ENCODE measurements at places on chromosomes 3 and 15.

GRCh38 chr15:52344592-52344991, 49.0 kb upstream of the MYO5C start:
- DNase-seq = no peak

DNA sequence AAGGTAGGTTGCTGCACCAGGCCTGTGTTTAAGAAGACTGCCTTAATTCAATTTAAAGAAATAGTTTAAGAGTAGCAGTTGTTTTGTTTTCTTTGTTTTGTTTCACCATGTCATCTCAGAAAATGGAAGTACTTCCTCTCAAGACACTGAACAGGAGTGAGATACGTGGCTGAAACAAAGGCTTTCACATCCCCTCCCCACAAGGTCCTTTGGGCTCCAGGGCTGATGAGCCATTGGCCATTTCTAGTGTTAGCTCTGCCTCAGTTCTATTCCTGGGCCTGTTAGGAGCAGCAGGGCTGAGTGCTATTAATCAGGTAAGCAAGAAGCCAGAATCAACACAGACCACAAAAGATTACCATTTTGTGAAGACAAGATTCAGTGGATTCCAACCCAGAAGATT, 132.8 kb downstream of the KCNAB1 start:
- no peak for DNase-seq

DNA sequence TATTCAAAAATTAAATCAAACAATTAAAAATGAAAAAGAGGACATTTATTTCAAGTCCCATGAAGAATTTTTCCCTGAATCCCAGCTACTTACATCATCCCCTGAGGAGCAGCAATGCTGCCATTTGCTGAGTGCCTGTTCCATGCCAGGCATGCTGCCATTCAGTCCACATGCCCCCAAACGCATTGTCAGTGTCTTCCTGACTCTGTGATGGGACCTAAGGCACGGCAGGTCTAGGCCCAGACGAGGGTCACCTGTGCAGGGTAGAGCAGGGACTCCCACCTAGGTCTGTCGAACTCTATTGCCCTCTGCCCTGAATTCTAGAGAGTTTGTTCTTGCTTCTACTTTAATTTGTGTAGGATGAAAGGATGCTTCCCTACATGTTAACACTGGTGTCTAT, 7.0 kb downstream of the PSTPIP1 start:
- no peak for DNase-seq

- DNase-seq = no peak
Observed at GRCh38 chr3:154729741-154730140, 299.8 kb upstream of the GPR149 start.

DNA sequence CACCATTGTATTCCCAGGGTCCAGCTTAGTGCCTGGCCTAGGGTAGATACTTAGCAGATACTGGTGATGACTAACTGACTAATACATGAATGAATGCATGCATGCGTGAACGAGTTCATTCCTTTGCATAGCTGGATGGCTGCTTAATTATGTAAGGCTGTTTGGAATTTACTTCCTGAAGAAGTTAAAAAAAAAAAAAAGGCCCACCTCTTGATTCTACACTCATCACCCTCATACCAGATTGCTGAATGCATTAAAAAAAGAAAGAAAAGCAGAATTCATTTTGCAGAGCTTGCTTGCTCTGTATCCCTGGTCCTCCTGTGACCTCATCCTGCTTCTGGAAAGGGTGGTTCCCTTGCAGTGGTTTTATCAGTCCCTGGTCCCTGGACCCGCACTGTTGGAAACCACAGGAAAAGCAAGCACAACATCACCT, 277.6 kb upstream of the CFAP20DC start:
- DNase-seq = no peak

DNA sequence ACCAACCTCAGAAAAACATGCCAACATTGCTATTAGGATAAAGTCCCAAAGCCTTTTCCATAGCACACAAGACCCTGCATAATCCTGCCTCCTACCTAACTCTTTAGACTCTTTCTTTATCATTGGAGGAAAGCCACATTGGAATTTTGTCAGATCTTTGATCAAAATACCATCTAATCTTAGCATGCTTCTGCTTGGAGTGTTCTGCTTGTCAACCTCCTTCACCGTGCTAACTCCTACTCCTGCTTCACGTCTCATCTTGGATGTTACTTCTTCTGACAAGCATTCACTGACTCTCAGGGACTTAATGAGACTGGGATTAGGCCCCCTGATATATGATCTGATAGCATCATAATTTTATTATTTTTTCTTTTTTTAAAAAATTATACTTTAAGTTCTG, 7.4 kb upstream of the GLCE start:
- DNase-seq = no peak

- DNase-seq = no peak
Observed at GRCh38 chr15:81893182-81893835, 152.5 kb downstream of the MEX3B start.

- DNase-seq = peak; percentile 56
Observed at GRCh38 chr3:30221619-30222018, 384.8 kb upstream of the TGFBR2 start.

- DNase-seq = no peak
Observed at GRCh38 chr3:117531078-117531767, 821.6 kb downstream of the TUSC7 start.

DNA sequence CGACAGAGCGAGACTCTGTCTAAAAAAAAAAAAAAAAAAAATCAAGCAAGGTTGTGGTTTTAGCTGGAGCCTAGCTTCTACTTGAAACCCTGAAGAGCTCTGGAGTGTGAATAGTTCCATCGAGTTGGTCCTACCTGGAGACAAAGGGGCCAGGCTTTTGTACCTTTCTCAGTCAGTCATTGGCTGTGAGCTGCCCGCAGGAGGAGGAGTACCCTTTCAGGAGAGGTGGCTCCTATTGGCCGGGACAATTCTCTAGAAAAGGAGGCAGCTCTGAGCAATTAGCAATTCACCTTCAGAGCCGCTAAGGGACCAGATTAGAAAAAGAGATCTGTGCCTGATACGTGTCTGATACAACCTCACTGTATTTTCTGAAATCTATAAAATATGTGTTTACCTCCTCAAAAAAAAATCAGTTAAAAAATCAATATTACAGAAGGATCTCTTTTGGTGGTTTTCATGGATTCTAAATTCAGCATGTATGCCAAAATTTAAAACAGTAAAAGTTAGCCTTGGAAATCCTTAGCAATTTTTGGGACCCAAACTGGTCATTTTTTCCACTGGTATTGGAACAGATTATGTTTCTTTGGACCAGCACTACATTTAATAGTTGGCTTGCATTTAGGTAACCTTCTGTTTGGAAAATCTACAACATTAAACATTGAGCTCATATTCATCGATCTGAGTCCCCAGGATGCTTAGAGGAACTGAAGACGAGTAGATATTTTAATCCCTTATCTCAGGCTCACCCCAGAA, 29.7 kb upstream of the PDCD6IP start:
- DNase-seq = no peak

DNA sequence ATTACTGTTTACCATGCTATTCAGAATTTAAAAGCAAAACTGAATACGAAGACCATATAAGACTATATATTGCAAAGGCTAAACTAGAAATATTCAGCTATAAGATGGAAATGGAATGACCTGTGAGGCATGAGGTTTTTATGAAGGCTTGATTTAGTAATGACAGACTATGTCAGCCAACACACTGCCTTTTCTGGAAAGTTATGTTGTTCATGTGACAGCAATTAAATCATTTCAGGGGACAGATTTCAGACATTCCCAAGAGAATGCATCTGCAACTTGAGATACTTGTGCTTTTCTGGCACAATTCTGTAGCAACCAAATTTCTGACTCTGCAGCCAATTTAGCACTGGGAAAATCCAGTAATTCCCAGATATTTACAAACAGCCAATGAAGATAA, 8.6 kb upstream of the GATM start:
- DNase-seq = no peak

GRCh38 chr3:46348823-46349482, 5.0 kb upstream of the CCR2 start:
- no peak for DNase-seq

- peak; percentile 35 for DNase-seq
Observed at GRCh38 chr3:152104847-152105415, 163.8 kb upstream of the MBNL1 start.

- no peak for DNase-seq
Observed at GRCh38 chr3:131553495-131554247, 50.9 kb upstream of the MRPL3 start.

DNA sequence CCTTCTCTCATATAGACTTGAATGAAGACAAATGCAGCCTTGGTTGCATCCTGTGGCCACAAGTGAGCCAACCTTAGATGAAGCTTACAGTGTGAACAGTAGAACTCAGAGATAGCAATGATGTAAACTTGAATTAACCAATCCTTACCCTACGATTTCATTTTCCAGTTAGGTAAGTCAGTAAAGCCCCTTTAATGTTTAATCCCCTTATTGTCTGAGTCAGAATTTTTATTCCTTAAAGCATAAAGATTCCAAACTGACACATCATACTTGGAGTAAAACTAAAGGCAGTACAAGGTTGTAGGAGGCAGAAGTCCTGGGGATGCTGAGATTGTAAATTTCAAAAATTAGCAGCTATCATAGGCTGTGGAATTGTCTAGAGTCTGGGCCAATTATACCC, 507.8 kb upstream of the DPH6 start:
- DNase-seq = no peak

- no peak for DNase-seq
Observed at GRCh38 chr3:34374521-34374920, 576.1 kb downstream of the PDCD6IP start.

- DNase-seq = no peak
Observed at GRCh38 chr3:122395582-122395981, 11.6 kb downstream of the FAM162A start.

GRCh38 chr15:92843326-92843725, 56.8 kb upstream of the CHD2 start:
- no peak for DNase-seq

GRCh38 chr15:51750792-51751696, at the start of gene TMOD2:
TSS of gene TMOD2 (plus strand) at chr15:51751597. CDS start at chr15:51766442, 14,845 bp downstream.
- DNase-seq = peak; percentile 34

DNA sequence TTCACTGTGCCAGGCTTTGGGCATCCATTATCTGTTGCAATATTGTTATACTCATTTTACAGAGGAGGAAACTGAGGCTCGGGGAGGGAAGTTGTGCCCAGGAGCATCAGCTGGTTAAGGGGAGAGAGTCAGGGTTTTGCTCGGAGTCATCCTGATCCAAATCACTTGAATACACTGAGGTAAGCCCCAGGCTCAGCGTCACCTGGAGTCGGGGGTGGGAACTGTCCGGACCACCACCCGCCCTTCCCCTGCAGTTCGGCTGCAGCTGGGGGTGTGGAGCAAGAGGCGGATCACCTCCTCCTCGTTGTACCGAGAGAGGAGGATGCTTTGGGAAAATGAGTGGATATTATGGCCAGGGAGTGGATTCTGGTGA, 646 bp downstream of the HRH1 start:
- DNase-seq = no peak

- no peak for DNase-seq
Observed at GRCh38 chr3:122962149-122962548, 65.4 kb downstream of the SEMA5B start.

DNA sequence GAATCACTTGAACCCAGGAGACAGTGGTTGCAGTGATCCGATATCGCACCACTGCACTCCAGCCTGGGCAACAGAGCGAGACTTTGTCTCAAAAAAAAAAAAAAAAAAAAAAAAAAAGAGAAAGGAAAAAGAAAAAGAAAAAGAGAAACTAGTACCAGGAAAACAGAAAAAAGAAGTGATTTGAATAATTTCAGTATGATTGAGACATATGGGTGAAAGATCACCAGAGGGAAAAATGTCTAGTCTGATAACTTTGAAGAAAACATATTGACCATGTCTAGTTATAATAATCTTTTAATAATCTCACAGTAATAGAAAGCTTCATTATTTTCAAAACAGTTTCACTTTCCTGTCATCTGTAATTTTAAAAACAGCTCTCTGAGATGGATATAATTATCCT, 16.4 kb downstream of the TGFBR2 start:
- no peak for DNase-seq

GRCh38 chr3:54963641-54964040, 35.8 kb upstream of the LRTM1 start:
- DNase-seq = peak; percentile 64
